Activated naive CD8-positive, alpha-beta T cell treated with anti-CD3 and anti-CD28 coated beads, Interleukin-2, amount 50 U/mL, for 24 hours (primary cell): ENCODE measurements at places on chromosomes 6 and 20.

GRCh38 chr6:15642276-15642675 lies 20.6 kb downstream of the DTNBP1 start:
- DNase-seq: no peak

DNA sequence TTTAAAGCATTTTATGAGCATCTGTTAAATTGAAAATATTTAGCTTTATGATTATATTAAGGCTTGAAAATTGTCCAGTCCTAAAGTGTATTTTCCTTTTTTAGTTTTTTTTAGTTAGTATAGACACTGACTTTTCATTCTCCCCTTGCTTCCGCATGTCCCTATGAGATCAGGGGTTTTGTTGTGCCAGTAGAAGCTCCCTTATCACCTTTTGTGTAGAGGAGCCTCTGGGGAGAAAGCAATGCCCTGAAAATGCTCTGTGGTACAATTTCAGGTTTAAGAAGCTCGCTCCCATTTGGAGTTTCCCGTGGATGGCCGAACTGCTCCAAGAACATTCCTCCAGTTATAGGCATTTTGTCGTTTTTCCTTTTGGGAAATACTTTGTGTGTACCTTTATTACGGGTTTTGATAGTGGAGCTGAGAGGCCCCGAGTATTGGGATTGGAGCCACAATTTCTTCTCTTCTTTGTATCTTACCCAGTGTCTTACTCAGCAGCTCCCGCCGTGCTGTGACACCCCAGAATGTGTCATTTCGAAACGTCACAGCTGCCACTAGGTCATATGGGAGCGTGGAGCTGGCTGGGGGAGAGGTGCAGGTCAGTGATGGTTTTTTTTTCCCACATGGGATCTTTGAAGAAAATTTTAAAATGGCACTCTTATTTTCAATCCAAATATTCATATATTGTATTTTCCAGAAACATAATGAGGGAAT lies 49.9 kb downstream of the RPRD1B start:
- DNase-seq: no peak

GRCh38 chr6:13998356-13998755 lies 73.6 kb downstream of the RNF182 start:
- no peak for DNase-seq

- peak; percentile 70 for DNase-seq
These were observed 29.4 kb downstream of the LRP11 start for GRCh38 chr6:149834513-149835481.

DNA sequence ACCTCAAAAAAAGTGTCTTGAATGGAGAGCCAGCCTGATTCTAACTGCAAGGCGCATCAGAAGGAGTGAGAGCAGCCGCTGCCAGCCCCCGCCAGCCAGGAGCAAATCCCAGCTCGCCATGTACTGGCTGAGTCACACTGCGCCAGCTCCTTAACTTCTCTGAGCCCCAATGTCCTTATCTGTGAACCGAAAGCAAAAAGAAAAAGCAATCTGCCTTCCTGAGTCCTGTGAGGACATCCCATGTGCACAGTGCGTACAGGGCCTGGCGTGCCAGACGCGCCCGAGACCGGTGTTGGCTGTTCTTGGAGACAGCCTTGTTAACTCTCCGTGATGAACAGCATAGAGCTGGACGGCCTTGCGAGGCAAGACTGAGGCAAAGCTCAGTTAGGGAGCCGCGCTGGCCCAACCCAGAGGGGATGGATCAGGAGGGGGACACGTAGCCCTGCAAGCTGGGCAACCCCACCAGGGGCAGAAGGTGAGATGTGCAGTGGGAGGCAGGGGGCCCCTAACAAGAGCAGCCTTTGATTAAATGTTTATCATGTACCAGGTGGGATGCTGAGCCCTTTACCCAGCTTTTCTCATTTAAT lies 122.7 kb downstream of the AGPAT4 start:
- no peak for DNase-seq

GRCh38 chr6:159461998-159462397 lies 231.0 kb downstream of the SOD2 start:
- DNase-seq: no peak

GRCh38 chr6:162222521-162222920 lies 505.0 kb downstream of the PRKN start:
- no peak for DNase-seq

DNA sequence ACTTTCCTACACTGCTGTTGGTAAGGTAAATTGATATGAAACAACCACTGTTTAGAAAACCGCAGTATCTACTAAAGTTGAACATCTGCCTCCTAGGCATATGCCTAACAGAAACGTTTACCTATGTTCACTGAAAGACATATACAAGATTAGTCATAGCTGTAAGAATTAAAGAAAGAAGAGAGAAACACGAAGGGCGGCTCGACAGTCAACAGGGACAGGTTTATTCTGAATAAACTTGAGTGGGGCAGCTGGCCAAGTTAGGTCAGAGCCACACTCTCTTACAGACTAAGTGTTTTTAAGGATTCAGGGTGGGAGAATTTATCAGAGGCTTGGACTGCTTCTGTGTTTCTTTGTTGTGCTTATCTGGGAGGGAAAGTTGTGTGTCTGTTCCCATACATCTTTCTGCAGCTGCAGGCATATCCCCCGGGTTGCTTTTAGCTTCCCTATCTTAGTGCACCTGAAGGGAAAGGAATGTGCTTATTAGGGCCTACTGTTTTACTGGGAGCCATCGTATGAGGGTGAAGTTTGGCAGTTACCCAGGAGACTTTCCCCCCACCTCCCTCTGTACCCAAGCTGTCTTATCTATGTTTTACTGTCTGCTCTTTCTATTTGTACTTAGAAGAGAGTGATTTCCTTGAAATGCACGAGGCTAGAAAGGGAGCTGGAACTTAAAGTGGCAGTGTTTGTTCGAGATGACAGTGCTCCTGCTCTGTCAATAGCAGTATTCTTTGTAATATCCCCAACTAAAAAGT lies 20.4 kb downstream of the PROCR start:
- DNase-seq: no peak

GRCh38 chr6:22003287-22003686 lies 293.5 kb downstream of the PRL start:
- no peak for DNase-seq

DNA sequence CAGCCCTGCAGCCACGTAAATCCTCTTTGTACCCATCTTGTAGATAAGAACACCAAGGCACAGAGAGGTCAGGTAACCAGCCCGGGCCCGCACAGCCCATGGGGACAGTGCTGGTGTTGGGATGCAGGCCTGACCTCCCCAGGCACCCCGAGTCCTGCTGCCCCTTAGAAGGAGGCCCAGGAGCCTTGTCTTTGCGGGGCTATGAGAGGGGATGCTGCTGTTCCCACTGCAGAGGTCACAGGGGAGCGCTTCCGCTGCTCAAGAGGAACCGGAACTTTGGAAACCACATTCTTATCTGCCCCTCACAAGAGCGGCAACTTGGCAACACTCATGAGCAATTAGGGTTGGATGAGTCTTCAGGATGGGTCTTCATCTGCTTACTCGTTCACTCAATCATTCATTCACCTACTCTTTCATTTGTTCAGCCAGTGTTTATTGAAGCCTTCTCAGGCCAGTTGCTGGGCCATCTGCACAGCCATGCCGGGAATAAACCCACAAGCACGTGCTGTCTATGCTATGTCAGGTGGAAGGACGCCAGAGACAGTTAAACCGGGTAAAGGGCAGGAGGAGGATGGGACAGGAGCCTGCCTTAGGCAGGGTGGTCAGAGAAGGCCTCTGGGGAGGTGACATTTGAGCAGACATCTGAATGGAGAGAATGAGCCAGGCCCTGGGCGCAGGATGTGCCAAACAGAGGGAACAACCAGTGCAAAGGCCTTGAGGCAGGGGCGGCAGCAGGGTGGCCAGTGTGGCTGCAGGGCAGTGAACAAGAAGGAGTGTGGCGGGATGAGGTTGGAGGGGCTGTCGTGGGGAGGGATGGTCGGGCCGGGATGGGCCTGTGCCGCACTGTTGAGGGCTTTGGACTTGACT lies 60.8 kb downstream of the RBM38 start:
- DNase-seq: peak; percentile 13

DNA sequence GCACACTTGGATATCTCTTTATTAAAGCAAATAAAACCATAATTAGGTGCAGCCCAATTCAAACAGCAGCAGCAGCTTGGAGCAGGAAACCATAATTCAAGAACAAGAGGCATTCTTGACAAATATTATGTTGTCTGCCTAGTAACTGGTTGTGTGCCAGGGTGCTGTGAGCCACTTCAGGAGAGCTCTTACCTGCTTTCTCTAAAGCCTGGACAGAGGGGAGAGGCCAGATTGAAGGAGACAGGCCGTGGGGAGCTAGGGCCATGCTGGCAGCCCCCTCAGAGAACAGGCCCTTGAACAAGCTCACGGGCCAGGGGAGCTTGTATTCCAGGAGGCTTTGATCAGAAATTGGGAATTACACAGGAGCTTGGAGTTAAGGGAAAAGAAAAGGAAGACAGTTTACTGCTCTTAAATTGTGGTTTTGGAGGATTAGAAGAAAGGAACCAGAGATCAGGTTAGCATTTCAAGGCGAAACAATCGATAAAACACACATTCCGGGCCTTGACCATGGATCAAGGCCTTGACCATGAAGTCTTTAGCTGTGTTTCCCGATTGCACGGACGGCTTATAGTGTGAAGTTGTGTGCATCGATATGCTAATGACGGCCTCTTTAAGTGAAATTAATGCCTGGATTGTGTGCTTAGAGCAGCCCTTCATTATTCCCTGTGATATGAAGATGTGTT lies 69.8 kb upstream of the NKX2-2 start:
- DNase-seq: no peak

- DNase-seq: no peak
These were observed 20.6 kb upstream of the ARHGAP18 start for GRCh38 chr6:129730477-129731165.

GRCh38 chr6:89731924-89732567 lies 87.5 kb downstream of the MDN1 start:
- no peak for DNase-seq

DNA sequence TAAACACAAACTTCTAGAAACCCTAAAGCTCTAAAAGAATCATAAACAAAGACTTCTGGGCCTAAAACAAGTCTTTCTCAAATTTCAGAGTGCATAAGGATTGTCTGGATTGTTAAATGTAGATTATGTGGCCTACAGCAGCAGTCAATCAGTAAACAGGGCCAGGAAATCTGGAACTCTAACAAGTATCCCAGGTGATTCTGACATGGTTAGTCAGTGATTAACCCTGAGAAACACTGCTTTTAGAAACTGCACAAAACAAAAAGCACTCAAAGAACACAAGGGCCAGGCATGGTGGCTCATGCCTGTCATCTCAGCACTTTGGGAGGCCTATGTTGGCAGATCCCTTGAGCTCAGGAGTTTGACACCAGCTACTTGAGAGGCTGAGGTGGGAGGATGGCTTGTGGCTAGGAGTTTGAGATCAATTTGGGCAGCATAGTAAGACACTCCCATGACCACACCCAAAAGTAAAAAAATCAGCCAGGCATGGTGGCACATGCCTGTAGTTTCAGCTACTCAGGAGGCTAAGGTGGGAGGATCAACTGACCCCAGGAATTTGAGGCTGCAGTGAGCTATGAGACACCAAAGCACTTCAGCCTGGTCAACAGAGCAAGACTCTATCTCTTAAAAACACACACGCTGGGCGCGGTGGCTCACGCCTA lies 5.9 kb downstream of the MED20 start:
- DNase-seq: no peak
